Mesothelial cell of epicardium (in vitro differentiated cells): ENCODE measurements at places on chromosomes 3 and 15.

DNA sequence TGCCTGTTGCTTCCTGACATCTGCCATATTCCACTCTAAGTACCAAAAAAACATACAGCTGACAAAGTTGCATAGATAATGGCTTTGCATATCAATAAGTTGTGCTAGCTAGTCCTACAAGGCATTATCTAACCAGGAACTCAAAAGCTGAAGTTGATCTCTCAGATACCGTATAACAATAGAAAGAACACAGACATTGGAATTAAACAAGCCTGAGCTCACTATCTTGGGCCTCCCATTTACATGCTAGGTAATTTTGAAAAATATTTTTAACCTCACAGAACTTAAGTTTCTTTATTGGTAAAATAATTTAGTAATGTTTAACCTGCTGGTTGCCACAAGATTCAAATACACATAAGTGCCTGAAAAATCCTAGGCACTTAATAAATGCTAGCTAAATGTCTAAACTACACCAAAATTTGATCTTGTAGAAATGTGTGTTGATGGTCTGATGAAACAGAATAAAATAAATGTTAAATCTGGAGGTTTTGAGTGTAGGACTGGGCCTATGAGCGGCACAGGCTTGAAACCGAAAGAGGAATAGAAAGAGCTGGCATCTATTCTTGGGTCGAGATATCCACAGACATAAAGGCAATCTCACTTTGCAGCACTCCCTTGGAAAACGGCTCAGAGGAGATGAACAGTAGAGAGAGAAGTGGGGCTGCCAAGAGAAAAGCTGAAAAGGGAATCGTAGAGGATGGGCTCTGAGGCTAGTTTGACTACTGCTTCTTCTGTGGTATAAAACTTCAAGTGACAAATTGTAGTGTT is 29.9 kb upstream of the TTC14 start:
- DNase-seq, result no peak

GRCh38 chr3:25663347-25663868 is 1.3 kb downstream of the TOP2B start:
- no peak for DNase-seq

DNA sequence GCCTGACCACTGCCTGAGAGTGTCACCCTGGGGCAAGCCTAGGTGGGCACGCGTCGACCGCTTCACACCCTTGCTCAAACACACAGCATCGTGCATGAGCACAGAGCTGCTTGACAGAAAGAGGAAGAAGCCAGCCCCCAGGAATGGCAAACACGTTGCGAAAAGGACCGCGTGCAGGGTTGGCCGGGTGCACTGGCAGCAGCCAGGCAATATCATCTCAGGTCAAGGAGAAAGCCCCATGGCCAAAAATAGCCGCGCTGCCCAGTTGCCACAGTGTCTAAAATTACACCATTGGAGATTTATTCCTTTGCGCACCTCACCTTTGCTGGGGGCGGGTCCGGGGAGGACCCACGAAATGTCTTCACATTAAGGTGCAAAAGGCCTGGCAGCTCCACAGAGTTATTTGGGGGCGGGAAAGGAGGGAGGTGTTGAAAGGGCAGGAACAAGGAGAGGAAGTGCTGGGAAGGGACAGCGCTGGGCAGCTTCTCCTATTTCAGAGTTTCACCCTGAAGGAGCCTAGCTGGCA is 44.7 kb upstream of the NR2F2 start:
- DNase-seq, result no peak

DNA sequence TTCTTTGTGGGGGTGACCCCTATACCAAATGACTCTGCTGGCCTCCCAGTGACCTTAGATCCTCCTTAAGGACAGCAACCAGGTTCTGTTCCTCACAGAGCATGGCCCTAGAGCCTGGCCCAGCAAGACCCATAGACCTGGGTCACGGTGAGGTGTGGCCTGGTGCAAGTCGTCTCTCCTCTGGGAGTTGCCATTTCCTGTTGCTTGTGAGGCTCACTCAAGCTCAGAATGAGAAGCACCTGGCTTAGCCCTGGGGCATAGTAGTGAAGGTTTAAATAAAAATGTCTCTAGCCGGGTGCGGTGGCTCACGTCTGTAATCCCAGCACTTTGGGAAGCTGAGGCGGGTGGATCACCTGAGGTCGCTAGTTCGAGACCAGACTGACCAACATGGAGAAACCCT is 131.3 kb downstream of the SMAD6 start:
- no peak for DNase-seq

DNA sequence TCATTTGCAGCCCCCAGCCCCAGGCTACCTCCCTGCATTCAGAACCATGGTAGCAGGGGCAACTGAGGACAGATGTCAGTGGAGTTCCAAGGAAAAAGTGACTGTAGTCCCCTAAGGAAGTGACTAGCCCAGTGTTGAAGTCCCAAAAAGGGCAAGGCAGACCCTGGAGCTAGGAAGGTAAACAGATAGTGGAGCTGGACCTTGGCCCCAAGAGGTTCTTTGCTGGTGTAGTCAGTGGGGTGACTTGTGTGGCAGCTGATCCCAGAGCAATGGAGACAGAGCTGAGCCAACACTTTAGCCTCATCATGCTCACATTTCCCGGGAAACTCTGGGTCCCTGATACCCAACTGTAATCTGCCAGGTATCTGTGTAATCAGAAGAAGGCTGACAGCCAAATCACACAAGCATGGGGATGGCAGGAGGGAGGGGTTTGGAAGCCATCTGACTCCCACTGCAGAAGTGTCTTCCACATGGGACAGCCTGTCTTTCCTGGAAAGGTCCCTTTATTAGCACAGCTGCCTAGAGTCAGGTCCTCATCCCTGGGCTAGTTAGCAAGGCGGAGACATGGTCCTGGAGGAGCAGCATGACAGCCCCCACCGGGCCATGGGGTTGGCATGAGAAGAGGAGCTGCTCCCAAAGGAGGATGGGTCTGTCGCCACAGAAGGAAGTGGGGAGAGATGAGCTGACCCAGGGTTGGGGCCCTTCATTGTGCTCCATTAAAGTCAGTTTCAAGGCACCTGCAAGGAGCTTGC is 39.8 kb downstream of the PXYLP1 start:
- DNase-seq, result no peak

- no peak for DNase-seq
Observed at GRCh38 chr15:93985925-93986324, 245.4 kb upstream of the MCTP2 start.

GRCh38 chr3:63912768-63913588 is 795 bp upstream of the SCAANT1 start:
- DNase-seq, result no peak

GRCh38 chr3:113170771-113171170 is 40.6 kb upstream of the BOC start:
- no peak for DNase-seq

DNA sequence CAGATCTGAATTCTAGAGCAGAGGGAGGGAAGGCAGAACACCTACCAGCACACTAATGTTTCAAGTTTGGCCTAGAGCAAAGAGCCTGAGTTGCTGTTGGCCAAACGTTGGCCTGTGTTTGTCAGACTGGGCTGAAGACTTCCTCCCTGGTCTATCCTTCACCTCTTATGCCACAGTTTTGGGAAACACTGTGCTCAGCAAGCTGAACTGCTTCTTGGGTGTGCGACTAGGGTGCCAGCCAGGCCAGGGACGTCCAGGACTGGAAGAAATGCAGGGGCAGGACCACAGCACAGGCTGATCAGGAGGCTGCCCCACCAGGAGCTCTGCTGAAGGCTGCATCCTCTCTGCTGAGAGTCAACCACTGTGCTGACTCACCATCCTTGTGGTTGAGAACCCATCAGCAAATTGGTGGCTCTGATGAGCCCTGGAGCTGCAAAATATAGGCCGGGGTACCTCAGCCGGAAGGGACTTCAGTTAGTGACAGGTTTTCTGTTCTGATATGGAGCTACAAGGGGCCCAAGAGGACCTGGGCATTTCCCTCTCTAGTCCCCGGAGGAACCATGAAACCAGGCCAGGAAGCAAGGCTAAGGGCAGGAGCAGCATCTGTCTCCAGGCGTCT is 131.6 kb upstream of the RASGRP1 start:
- no peak for DNase-seq

GRCh38 chr3:113685956-113686721 is 10.3 kb downstream of the USF3 start:
- DNase-seq, result no peak

GRCh38 chr3:176479248-176479647 is 718.0 kb downstream of the TBL1XR1 start:
- DNase-seq, result no peak

DNA sequence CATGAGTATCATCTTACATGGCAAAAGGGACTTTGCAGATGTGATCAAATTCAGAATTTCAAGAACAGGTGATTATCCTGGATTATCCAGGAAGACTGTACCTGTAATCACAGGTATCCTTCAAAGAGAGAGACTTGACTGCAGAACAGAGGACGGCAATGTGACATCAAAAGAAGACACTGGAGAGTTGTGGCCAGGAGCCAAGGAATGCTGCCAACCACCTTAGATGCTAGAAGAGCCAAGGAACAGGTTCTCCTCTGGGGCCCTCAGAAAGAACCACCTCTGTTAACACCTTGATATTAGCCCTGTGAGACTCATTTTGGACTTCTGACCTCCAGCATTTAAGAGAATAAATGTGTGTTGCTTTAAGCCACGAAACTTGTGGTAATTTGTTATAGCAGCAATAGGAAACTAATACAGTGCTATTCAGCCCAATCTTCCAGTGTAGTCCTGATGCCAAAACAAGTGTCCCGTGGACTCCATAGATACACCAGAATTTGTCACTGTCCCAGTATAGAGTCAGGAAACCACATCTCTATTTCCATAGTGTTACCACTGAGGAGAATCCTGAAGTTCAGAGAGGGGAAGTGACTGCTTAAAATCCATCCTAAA is 330.6 kb upstream of the TLE3 start:
- no peak for DNase-seq

- DNase-seq, result no peak
Observed at GRCh38 chr3:56836276-56837163, 34.8 kb upstream of the ARHGEF3 start.

DNA sequence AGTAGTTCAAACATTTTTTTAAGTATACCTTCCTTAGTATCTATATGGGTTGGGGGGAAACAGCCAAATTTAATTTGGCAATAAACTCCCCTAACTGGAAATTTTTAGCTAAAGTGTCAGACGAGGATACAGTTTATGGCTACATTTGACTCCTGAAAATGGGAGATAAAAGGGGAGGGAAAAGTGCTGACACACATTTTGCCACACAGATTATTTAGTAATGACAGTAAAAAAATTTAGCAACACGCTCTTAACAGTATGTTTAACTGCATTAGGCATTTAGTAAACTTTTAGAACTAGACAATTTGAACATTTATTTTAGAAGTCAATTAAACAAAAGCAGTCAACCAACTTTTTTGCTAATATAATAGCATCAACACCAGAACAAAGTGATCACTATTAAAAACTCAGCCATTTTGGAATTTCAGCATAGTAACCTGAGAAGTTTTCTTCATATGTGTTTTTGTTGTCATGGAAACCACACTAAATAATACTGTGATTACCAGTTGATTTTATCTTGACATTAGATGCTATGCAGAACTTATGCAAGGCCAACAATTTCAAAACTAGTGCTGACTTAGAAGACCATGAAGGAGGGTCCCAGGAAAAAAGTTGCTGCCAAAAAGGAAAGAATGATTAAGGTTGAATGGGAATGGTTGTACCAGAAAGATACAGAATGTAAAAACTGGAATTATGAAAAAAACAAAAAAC is 47.0 kb upstream of the TFG start:
- DNase-seq, result no peak

GRCh38 chr3:20056725-20057611 is 16.7 kb downstream of the KAT2B start:
- no peak for DNase-seq

DNA sequence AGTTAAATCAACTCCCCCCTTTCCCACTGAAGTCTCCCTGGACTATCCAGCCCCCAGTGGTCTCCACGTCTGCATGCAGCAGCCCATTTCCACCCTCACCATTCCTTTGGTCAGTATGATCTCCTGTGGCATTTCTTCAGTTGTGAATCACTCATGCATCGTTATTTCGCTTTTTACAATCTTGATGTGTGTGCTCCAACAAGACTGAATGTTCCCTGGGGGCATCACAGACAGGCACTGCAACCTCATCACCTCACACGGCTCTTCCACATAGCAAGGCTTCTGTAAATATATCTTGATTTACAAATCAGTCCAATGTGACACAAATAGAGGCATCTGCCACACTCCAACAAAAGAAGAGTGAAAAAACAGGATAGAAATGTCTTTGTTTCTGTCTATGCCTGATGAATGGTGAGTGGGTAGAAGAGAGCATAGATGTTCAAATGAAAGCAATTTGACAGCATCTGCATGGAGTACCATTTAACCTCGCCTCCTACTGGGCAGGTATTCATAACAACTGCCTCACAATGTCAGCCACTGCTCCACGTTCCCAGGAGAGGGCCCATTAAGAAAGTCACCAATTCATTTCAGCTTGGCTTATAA is 5.2 kb downstream of the HEG1 start:
- DNase-seq, result no peak

DNA sequence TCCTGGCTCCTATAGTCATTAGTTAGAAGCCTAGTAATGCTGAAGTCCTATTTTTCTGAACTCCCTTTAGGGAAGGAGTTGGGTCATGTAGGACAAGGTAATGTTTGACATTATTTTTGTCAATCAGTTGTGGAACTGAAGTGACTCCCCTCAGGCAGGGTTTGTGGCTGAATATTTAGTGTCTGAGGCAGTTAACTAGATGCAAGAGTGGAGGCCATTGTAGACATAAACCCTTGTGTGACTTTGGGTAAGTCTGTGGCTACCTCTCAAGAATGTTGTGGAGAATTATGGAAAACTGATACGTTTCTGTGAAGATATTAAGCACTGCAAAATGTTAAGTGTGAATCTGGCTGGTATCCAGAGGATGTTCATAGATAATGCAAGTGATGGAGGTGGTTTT is 125.2 kb upstream of the PHLDB2 start:
- no peak for DNase-seq

DNA sequence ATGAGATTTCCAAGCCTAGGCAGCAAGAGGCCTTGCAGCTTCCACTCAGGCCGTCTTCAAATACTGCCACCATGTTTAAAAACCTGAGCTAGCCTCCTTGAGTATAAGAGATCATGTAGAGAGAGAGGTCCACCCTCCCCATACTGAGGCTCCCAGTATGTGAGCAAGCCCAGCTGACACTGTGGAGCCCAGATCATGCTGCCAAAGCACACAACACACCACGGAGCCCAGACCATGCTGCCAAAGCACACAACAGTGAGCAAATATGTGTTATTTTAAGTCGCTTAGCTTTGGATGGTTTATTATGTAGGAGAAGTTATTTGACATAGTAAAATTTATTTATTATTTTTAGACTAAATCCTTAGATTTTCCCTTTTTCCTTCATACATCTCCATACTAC is 333.7 kb downstream of the CTNNB1 start:
- DNase-seq, result no peak

DNA sequence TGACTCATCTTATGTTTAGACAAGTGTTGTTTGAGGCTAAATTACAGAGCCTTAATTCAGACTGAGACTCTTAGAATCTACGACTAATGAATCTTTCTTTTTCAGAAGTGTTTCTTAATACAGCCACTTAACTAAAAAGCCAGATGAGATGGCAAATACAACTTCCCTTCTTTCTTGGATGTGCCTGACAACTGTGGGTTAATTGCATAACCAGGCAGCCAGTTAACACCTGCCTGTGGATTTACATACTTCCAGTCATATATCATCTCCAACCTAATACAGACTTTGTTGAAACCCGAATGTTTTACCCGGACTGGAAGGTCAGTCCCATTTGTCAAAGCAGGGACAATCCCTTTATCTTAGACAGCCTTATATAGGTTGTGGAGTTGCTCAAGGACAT is 297.6 kb downstream of the VPS13C start:
- no peak for DNase-seq
